ENCODE measurements at places on chromosomes 4 and X.

- no peak for DNase-seq
These were observed 99.6 kb downstream of the IQCM start for GRCh38 chr4:149715822-149716585.

DNA sequence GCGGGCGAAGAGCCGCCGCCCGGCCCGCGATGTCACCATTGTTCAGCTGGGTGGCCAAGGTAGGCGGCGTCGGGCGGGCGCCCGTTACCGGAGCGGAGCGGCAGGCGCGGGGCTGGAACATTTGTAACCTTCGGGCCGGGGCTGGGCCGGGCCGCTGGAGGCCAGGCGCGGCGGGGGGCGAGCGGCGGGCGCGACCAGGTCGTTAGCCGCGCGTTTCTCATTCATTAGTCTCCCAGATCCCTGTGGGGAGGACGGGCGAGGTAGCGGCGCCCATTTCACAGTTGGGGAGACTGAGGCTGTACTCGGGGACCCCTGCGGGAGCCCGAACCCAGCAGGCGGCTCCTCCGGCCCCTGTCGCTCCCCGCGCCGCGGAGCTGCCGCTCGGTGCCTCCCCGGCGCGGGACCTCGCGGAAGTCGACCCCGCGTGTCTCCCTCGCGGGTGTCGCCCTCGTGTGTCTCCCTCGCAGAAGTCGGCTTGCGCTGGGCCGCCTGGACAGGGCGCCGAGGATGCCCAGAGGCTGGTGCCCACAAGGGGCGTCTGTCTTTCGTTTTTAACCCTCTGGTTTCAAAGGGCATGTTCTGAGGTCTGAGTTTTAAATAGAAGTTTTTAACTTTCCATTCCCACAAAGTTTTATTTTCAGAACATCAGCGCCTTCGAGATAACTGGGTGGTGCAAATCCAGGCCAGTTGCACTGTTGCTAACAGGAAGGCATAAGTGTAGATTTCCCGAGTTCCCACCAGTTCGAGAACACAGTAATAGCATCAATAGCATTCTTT, 17.5 kb downstream of the PTTG2 start:
- peak; percentile 61 for DNase-seq

DNA sequence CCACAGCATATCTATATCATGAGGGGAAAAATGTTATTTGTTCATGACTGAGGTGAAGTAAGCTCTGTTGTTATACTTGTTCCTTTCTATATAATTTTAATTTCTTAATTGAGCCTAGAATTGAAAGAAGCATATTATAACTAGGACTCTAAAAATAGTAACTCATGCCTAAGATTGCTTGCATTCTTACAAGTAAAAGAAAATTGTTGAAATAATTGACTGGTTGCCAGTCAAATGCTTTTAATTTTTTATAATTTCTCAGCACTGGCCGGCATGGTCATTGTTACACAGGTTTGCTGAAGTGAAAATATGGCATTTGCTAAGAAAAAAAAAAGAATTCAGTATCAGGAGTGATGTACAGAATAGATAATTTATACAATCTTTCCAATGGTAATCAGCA, 104.8 kb downstream of the GASK1B start:
- DNase-seq = no peak

GRCh38 chr4:704198-704891, 1.3 kb upstream of the PCGF3 start:
- no peak for DNase-seq

DNA sequence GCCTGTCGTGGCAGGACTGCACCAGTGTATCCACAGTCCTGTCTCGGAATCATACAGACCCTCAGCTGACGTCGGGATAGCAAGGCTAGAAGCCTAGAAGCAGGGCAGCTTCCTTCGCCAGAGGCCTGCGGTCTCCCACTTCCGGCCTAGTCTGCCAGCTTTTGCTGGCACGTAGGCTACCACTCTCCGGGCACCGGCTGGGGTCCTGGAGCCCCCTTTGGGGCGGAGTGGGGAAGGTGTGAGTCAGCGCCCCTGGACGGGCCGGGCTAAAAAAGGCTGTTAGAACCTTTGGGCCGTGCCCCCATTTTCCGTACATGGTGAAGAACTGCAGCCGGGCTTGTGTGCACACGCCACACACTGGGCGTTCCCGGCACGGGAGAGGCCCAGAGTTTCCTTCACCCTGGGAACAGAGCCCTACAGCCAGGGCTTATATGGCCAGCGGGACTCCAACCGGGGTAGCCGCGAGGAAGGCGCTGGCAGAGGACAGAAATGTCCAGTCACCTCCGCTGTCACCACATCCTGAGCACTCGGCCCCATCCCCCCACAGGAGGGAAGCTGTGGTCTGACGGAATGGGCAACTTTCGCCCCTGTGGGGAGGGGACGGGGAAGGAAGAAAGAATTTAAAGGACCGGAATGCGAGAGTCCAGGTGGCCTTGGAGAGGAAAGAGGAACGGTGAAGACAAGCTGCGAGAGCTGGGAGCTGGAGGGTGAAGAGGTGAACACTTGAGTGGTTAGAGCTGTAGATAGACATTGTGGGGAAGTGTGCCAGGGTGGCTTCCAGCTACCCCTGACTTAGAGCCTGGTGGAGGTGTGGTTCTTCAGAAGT, 4.6 kb downstream of the MAGIX start:
- DNase-seq = peak; percentile 71

DNA sequence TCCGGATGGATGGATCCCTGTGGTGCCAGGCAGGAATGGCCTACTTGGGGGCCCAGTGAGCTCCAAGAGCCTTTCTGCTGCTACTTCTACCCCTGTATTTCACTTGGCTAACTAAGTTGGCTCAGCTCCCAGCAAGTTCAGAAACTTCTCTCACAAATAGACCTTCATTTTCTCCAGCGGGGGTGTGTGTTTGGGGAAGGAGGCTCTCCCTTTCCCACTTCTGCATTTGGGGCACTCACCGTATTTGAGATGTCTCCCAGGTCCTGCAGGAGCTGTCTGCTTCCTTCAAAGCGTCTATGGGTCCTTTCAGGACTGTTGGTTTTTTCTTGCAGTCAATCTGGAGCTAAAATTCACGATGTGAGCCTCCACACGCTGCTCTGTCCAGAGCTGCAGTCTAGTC, 197.7 kb downstream of the SPANXN3 start:
- no peak for DNase-seq

GRCh38 chr4:99088023-99088449, 552 bp downstream of the ADH5 start:
- peak; percentile 44 for DNase-seq

DNA sequence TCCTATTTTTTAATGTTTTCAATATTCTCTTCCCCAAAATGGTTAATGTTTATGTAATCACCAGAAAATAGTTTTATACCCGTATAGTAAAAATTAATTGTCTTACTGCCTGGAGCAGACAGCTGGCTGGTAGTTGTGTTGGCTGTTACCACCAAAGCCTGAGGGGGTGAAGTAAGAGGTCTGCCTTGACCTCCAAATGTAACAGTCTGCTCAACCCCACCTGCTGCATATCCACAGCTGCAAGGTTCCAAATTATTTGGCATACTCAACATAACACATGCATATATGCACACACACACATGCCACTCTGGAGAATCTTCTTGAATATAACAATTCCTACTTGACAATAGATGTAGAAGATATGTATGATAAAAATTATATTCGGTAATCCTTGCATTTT, 624.3 kb downstream of the ADGRL3 start:
- no peak for DNase-seq

- peak; percentile 1 for DNase-seq
These were observed 115.4 kb upstream of the ESX1 start for GRCh38 chrX:104370089-104370488.

GRCh38 chr4:100880011-100880410, 362.2 kb upstream of the EMCN start:
- no peak for DNase-seq

GRCh38 chr4:120965938-120966337, 43.4 kb upstream of the PRDM5 start:
- no peak for DNase-seq

- no peak for DNase-seq
These were observed 58.3 kb upstream of the CD99 start for GRCh38 chrX:2632533-2633504.

DNA sequence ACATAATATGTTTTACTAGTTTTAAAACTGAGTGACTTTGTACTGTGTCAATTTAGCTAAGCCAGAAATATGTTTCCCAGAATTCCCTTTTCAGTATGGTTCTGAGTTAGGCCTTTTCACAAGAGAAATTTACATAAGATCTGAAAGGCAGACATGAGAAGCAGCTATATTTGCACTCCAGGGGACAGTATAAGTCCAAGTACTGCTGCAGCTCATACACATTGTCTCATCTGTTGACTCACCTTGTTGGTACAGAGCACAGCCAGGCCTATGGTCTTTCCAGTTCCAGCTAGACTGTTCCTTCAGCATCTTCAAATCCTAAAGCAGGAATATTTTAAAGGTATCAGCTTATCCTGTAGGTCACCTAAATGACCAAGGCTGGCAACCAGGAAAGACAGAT, 53.5 kb downstream of the BMP3 start:
- no peak for DNase-seq

DNA sequence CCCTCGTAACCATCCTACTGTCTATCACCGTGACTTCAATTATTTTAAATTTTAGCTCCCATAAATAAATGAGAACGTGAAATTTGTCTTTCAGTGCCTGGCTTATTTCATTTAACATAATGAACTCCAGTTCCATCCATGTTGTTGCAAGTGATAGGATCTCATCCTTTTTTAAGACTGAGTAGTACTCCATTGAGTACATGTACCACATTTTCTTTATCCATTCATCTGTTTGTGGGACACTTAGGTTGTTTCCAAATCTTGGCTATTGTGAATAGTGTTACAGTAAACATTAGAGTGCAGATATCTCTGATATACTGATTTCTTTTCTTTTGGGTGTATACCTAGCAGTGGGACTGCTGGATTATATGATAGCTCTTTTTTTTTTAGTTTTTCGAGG, 32.8 kb downstream of the OCIAD1 start:
- DNase-seq = no peak

- DNase-seq = no peak
These were observed 63.4 kb downstream of the PSAPL1 start for GRCh38 chr4:7371210-7371941.

GRCh38 chr4:67556436-67556835, 2.1 kb upstream of the STAP1 start:
- no peak for DNase-seq

DNA sequence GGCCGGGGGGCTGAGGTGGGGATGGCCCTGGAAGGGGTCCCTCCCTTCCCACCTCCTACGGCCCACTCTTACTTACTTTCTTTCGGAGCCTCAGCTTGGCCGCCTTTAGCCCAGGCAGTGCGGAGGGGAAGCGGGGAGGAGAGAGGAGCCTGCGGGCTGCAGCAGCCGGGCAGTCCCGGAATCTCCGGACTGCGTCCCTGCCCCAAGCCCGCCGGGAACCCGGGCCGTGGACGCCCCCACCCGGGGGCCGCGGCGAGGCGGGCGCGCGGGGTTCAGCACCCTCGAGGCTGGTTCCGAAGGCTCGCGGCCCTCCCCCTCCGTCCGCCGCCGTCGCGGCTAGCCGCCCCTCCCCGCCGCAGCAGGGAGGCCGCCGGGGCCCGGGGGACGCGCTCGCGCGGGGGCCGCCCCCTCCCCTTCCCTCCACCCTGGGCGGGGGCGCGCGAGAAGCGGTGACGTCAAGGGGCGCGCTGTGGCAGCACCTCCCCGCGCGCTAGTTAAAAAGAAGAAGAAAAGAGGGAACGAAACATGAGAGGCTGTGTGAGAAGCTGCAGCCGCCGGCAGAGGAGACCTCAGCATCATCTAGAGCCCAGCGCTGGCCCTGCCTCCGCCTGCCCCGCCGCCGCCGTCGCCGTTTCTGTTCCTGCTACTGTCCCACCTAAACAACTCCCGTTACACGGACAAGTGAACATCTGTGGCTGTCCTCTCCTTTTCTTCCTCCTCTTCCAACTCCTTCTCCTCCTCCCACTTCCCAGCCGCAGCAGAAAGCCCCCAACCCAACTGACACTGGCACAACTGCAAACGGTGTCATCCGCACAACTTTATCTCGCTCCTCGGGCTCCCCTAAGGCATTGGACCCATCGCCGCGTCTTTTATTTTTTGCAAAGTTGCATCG, at the start of gene HHIP:
TSS of gene HHIP (plus strand) at position 526 of the 892 bp plus-strand sequence. CDS start 520 bp downstream, outside the sequence.
- DNase-seq = no peak

DNA sequence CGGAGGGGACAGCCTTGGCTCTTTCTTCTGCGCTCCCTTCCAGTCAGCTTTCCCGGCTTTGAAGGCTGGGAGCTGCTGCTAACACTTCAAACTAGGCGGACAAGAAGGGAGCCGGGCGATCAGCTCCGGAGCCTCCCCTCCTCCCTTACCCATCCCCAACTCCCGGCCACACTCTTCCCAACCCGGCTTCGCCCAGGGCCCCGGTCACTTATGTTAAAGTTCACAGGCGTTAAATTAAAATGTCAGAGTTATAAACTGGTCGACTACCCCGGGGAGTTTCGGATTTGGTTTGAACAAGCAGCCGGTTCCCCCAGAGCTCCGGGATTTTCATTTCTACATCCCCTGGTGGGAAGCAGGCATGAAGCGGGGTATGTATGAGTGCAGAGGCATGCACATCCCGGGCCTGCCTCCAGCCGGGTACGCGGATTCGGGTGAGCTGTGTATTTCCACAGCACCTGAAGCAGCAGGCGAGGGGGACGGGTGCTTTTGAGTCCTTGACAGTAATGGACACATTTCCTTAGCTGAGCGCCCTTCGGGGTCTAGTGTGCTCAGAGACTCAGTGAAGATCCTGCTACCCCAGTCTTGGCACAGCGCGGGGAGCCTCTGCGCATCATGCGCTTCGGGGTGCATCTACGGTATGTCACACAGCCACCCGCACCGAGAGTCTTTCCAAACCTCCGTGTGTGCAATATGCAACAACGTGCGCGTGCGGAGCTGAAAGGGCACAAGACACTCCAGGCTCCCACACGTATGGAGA, 880 bp downstream of the UNC5C start:
- DNase-seq = no peak

GRCh38 chr4:54541426-54542118, 116.2 kb upstream of the KIT start:
- DNase-seq = peak; percentile 38

DNA sequence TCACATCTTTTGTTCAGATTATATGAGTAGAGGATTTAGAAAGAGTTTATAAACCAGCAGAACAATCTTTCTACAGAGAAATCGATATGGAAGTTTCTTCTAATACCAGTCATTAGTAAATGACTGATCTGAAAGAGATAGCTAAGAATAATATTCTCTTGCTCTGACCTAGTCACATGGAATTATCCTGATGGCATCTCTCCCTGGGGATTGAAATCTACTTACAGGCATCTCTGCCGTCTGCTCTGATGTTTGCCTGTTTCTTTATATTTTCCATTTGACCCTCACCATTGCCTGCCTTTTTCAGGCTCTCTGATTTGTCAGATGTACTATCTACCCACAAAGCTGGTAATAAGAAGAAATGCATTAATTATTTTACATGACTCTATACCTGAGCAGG, 1157.3 kb downstream of the PCDH7 start:
- no peak for DNase-seq

DNA sequence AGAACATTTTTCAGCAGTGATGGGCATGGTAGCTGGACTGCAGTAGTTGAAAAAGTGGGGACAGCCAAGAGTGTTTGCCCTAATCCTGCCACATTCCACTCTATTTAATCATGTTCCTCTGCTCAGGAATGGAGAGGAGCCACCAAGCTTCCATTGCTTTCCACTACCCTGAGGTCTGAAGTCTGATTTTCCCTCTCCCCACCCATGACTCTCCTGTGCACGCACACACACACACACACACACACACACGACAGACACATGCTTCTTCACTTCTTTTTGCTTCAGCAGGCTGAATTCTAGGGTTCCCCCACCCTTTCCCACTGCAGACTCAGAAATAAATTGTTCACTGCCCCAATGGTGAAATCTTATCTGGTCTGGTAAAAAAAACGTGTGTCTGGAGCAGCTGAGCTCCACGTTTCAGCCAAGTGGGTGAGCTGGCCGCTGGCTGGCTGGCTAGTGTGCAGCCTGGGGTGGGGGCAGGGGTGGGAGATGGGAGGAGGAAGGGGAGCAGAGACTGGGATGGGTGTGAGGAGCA, 142.7 kb upstream of the NALF2 start:
- no peak for DNase-seq
